Karpas-422 (cell line): ENCODE measurements at places on chromosomes 16 and 17.

DNA sequence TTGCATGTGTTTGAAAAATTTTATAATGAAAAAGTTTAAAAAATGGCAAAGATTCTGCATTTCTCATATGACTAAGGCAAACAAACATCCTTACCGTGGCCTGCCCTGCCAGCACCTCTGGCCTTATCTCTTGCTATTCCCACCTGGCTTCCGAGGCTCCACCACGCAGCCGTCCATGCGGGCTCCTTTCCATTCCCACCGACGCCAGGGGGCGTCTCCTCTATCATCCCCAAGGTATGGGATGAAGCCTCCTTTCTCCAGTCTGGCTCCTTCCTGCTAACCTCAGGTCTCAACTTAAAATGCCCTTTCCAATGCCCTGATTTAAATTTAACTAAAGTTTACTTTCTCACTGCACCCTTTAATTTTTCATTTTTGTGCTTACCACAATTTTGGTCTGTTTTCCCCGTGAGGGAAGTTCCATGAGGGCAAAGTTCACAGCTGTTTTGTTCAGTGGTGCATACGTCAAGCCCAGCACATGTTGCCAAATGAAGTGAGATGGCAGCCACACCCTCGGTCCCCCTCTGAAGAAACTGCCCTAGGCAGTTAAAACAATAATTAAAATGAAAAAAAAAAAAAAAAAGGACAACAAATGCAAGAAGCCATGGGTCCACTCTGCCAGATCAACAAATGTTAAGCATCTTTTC lies 13.3 kb upstream of the SDK2 start:
- DNase-seq, result peak; percentile 48

DNA sequence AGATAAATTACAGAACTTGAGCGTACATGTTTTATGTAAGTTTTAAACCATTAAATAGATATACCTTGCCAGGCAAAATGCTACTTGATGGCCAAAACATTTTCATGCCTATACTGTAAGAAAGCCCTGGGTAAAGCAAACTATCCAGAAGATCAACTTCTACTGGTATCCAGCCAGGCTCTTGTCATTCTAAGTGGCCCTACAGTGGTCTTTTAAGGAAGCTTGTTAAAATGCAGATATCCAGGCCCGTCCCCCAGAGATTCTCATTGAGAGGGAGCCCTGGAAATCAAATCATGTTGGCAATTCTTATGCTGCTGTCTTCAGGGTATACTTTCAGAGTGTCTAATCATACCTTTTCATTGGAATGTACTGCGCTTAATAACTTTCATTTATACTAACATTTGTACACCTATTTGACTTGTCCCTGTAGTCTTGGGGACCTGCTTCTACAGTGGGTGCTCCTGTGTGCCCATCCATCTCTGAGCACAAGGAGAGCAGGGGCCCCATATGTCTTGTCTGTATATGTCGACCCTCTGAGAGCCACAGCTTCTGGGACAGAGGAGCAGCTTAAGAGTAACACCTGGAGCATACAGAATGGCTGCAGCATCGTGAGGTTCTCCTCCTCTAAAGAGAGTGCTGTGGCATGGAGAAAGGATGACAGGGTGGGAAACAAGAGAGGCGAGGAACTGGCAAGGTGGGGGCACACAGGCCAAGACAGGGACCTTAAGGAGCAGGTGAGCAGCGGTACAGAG lies 43.6 kb upstream of the ANKFY1 start:
- no peak for DNase-seq

DNA sequence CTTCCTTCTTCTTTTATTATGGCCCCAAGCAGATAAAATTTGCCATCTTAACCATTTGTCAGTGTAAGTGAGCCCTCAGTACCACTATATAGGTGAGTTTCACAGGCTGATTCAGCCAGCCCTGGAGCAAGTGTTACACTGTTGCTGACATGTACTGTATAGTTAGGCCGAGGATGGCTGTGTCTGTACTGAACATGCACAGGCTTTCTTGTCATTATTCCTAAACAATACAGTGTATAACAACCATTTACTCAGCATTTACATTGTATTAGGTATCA lies 53.7 kb downstream of the AMFR start:
- DNase-seq, result no peak

- DNase-seq, result no peak
Observed at GRCh38 chr16:11687601-11688519, 19.6 kb downstream of the SNN start.

DNA sequence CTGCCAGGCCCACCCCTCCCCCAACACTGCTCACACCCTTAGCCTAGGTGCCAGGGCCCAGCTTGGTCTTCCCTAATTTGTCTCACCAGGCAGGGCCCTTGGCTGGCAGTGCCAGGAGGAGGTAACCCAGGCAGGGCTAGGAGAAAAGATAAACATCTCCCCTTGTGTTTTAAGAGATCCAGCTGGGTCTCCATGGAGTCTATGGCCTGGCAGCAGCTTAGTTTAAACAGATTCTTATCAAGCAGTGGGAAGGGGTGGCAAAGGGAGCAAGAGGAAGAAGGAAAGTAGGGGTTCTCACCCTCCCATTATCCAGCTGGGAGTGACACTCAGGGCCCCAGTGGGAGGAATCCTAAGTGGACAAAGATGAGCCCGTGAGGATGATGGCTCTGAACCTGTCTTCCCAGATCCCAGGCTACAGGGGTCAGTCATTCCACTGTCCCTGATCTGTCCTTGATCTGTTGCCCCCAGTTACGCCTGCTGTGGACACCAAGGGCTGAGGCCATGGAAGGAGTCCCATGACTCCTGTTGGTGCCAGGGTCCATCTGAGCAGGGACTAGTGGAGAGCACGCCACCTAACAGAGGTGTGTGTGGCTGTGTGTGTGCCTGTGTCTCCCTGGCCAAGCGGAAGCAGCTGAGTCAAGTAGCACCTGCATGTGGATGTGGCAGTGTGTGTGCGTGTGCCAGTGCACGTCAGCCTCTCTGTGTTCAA lies 47.4 kb upstream of the MEIOC start:
- no peak for DNase-seq

DNA sequence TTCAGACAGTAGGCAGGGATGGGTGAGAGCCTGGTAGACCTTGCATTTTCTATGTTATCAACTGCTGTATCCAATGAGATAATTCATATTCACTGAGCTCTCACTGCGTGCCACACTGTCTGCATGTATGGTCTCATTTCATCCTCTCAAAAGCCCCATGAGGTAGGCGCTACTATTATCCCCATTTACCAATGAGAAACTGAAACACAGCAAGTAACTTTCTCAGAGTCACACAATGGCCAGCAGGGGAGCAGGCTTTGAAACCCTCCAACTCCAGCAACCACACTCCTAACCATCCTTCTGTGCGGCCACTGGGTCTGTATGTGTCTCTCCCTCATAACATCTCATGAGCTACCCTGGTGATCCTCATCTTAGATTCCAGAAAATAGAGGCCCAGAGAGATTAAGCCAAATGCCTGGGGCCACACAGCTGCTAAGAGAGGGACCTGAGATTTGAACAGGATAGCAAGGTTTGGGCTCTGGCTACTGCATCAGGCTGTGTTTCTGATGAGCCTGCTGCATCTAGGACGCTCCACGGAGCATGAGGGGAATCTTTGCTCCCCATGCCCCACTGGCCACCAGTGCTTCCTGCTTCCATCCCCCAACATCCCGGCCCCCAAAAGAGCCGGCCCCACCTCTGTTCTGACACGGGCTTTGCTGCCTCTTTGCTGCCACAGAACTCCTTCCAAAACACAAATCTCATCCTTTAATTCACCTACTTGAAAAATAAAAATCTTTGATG lies 3.2 kb downstream of the CCR7 start:
- DNase-seq, result peak; percentile 60

GRCh38 chr16:50815382-50815781 lies 73.5 kb downstream of the CYLD start:
- DNase-seq, result no peak

DNA sequence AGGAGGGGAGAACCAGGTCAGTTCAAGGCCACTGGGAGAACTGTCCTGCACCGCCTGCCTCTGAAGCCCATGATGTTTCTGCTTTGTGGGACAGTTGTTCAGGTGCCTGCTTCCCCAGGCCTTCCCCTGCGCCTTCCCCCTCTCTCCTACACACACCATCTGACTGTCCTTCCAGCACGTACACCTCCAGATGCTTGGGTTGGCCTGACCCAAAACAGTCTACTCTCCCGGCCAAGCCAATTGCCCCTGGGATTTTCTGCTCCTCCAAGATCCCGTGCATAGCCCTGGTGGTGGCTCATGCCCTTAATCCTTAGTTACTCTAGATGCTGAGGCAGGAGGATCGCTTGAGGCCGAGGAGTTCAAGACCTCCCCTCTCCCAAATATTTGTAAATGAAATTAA lies 684 bp upstream of the RSAD1 start:
- DNase-seq, result peak; percentile 58
